ENCODE measurements at places on chromosomes 5 and 9.

DNA sequence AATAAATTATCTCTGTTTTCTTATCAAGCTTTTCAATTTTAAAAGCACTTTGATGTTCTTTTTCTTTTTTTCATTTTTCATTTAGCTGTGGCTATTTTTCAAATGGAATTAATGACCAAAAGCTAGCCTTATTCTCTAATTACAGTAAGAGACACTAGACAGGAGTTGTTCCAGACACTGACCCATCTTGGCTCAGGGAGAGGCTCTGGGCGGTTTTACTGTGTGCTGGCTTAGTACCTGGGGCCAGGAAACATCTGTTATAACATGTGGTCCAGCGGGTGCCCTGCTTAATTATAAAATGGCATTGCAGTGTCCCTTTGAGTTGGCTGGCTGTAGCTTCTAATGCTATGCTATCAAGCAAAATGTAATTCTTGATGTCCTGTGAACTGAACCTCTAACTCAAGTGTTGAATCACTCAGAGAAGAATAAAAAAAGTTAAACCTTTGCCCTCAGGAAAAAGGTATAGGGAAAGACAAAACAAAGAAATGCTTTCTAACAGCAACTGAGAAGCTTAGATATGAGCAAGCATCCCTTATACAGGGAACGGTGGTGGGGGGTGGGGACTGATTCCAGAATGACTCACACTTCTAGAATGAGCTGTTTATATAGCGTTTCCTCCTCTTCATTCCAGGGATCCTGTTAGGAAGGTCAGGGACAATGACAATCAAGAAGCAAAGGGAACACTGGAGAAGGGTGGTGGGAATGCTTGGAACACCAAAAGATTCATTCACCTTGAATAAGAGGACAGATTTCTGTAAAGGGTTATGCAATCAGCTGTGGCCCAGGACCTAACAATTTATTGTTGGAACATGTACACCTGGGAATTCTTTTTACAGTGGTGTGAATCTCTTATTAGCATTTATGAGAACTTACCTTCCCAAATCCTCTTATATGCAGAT is 58.7 kb upstream of the NFIB start:
- no peak for DNase-seq

DNA sequence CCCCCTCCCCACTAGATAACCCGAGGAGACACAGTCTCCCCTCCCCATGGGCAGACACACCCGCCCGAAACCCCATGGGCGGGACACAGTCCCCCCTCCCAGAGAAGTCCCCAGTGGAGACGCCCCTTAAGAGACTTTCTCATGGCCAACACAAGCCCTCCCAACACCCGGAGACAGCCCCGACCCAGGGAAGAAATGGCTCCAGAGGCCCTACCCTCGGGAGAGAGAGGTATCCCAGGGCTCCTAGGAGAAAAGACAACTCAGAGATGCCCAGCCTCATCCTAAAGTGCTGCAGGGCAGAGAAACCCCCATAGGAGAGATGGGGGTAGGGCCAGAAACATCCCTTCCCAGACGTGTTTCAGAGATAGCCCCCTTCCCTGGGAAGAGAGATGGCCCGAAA is 27.4 kb downstream of the PCDH1 start:
- DNase-seq = no peak

DNA sequence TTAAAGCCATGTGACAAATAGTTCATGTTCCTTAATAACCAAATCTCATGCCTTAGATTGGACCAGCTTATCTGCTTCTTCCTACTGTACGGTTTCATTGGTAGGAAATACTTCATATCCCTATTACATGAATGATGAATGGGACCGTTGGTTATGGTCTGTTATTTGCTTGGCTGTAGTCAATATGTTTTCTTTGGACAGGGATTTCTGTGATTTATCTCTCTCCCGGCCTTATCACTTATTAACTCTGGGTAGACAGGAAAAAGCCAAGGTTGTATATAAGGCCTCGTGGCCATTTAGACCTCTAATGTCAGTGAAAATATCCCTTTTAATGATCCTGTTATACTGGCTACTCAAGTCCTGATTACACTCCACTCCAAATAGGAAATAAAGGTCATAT is 330.6 kb downstream of the EBF1 start:
- DNase-seq = no peak

GRCh38 chr9:89592963-89593726 is 11.7 kb upstream of the GADD45G start:
- no peak for DNase-seq

- DNase-seq = no peak
Observed at GRCh38 chr9:137678202-137678601, 59.4 kb downstream of the EHMT1 start.

DNA sequence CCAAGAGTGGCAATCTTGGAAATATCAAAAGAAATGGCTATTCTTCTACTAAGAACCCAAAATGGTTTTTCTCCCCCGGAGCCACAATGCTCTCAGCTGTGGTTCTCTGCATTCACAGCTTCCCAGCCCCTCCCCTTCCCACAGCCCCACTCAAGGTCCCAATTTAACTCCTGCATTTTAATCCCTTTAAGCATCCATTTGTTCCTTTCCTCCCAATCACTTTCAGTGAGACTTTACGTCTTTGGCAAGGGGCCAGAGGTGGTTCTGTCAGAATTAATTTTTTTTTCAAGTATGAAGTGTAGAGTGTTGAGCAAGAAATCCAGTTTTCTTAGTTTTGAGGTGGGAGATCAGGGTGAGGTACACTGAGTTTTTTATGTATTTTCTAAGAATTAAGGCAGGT is 256.9 kb downstream of the GLIS3 start:
- no peak for DNase-seq

- no peak for DNase-seq
Observed at GRCh38 chr9:102483651-102484050, 511.5 kb upstream of the CYLC2 start.

DNA sequence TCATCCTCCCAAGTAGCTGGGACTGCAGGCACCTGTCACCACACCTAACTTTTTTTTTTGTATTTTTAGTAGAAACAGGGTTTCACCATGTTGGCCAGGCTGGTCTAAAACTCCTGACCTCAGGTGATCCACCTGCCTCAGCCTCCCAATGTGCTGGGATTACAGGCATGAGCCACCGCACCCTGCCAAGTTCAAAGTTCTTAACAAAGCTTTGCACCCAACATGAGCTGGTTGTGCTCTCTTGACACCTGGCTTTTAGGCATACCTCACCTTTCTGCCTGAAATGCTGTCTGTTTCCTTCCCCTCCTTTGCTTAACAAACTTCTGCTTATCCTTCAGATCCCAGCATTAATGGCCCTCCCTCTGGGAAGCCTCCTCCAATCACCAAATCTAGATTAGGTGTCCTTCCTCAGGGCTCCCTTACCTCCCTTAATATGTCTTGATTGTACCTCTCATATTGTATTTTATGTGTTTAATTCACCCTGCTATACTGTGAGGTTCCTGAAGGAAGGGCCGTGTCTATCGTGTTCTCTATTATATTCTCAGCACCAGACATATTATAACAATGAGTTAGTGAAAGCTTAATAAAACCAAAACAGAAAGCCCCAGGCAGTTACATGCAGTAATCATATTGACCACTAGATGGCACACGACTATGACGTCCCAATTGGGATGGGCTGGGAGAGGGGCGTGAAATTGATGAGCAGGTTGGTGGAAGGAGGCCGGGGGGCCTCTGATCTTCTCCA is 62.9 kb upstream of the PPARGC1B start:
- DNase-seq = no peak

GRCh38 chr5:39943811-39944210 is 519.0 kb upstream of the DAB2 start:
- no peak for DNase-seq

GRCh38 chr5:42887097-42887496 is 75.4 kb upstream of the SELENOP start:
- DNase-seq = no peak

GRCh38 chr9:104075801-104076753 is 18.0 kb upstream of the SMC2 start:
- DNase-seq = no peak

DNA sequence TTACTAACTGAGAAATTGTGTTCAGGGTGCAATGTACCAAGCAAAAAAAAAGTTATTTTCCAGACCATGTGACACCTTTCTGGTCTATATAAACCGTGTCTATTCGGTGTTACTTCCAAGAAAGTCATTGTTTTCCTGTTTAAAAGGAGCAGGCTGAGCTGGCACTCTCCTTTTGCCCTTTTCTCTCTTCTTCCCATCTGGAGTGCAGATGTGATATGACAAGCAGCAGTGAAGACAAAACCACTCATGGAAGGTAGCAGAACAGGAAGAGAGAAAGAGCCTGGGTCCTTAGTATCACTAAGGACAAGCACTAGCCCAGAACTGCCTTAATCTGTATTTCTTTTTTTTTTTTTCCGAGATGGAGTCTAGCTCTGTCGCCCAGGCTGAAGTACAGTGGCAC is 25.6 kb downstream of the LYRM7 start:
- DNase-seq = no peak

DNA sequence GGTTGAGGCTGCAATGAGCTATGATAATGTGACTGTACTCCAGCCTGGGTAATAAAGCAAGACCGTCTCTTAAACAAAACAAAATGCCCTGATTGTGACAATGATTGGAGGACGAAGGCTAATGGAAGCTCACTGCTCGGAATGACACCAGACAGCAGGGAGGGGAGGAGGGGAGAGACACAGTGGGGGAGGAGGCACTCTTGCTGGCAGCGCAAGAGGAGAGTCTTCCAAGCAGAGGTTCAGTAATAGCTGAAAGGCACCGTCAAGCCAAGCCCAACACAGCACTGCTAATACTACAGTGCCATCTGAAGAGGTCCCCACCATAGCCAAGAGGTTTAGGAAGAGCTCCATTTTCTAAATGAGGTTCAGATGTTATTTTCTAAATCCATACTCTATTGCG is 102.3 kb downstream of the GLDC start:
- no peak for DNase-seq

DNA sequence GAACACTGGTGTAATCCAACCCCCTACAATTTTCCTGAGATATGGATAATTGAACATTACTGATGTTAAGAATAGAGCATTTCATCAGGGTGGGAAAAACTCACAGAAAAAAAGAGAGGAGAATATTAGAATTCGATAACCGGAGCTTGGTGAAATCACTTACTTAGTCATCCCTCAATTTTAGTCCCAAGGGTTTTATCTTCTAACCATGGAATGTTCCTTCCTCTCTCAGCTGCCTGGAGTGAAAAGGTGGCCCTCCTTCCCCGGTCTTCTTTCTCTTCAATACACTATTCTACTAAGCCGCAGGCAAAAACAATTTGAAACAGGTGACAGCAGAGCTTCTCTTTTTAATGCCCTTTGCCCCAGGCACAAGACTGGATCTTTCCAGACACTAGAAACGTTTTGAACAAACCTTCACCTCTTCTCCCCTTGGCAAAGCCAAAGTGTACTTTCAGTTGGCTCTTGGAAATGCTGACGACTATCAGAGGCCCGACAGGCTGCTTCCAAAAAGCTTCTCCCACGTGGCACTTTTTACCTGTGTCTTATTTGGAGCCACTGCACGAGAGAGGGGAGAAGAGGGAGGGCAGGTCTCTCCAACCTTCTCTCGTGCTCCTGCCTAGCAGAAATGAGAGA is 543.9 kb downstream of the TLE1 start:
- DNase-seq = no peak

GRCh38 chr5:1118231-1118698 is 6.4 kb upstream of the SLC12A7 start:
- no peak for DNase-seq

- no peak for DNase-seq
Observed at GRCh38 chr5:173808079-173808808, 79.9 kb upstream of the CPEB4 start.

DNA sequence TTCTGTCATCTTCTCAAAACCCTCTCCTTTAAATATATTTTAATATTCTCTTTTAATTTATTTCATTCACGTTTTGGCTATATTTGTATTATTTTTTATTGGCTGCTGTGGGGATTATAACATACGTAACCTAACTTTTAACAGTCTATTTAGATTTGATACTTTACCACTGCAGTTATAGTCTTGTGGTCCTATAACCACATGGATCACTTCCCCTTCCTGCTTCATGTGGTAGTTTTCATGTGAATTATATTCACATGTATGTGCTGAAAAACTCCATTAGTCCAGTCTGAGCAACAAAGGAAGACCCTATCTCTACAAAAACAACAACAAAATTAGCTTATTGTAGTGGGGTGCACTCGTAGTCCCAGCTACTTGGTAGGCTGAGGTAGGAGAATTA is 34.3 kb downstream of the CENPP start:
- DNase-seq = no peak

- DNase-seq = no peak
Observed at GRCh38 chr9:137988051-137988450, 110.5 kb downstream of the CACNA1B start.

DNA sequence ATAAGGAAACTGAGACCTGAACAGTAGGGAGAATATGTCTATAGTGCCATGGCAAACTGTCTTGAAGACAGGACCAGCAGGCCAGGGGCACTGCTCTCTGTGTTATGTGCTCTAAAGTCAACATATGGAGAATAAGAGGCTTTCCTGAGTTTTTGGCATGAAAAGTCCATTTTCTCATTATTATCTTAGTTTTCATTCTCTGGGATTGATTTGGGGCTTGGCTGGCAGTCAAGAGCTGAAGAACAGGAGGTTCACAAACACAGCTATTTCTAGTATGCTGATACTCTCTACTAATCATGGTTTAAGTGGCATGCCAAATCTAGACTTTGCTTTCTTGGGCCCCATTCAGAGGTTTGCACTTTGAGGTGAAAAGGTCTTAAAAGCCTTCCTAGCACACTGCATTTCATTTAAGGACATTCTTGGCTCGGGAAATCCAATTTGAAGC is 404.4 kb downstream of the ZNF608 start:
- DNase-seq = no peak

DNA sequence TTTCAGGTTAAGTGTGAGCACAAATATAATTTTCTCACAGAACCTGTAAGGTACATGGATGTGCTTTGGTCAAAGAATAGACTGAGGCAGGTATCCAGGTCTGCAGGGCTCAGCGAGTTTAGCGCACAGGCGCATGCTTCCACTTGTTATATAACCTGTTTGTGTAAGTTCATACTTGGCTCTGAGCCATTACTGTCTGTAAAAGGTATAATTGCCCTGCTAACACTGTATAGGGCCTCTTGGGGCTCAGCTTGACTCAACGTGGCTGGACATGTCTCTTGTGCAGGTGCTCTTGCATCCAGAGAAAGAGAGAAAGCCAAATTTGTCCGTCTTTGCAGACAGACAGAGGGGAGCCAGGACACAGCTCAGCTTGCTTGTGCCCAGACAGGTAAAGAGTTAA is 759.6 kb downstream of the MTRR start:
- DNase-seq = no peak

DNA sequence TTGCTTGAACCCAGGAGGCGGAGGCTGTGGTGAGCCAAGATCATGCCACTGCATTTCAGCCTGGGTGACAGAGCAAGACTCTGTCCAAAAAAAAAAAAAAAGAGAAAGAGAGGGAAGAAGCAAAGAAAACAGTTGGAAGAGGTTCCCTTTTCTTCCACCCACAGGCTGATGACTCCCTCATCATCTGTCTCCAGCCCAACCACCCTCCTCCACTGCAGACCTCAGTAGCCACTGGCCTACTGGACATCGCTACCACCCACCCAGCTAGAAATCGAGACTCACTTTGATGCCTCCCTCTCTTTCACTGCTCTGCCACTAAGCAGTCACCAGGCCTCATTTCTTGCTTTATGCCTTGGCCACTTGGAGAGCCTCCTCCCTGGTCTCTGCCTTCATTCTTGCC is 71.2 kb downstream of the NIPSNAP3B start:
- DNase-seq = no peak
